ENCODE measurements at places on chromosomes 6 and 20. TPM values are rescaled to one million over a fixed set of nuclear protein-coding genes. Genes with fewer than 3 reads are reported as not detected.

DNA sequence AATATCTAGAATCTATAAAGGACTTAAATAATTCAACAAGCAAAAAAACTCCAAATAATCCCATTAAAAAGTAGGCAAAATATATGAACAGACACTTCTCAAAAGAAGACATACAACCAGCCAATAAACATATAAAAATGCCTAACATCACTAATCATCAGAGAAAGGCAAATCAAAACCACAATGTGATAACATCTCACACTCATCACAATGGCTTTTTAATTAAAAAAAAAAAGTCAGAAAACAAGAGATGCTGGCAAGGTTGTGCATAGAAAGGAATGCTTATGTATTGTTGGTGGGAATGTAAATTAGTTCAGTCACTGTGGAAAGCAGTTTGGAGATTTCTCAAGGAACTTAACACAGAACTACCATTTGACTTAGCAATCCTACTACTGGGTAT is 979.6 kb upstream of the MAP3K7 start:
- no peak for DNase-seq

- no peak for DNase-seq
These were observed 2.8 kb downstream of the SNHG17 start for GRCh38 chr20:38432292-38432691.

DNA sequence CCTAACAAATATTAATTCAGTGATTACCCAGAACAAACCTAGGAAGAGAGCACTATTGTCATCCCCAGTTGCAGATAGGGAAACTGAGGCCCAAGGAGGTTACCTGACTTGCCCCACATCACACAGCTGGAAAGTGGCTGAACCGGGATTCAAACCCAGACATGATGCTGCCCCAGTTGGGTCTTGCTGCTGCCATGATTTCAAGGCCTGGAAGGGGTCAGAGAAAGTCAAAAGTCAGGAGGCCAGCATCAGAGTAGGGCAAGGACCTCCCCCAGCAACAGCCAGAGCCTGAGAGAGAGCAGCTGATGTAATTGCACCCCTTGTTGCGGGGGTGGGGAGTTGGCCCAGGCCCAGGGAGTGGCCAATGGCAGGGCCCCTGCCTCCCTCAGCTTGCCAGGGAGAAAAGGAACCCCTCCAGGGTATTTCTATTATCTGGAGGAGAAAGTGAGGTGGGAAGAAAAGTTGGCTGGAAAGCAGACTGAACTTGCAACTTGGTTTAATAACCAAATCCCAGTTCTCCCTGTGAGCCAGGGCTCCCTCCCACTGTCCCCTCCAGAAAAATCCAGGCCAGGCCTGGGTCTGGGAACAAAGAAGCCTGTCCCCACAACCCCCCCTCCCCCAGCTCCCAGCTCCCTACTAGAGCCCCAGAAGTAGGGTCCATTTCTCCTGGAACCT is 83.6 kb downstream of the MRPL14 start:
- peak; percentile 64 for DNase-seq

DNA sequence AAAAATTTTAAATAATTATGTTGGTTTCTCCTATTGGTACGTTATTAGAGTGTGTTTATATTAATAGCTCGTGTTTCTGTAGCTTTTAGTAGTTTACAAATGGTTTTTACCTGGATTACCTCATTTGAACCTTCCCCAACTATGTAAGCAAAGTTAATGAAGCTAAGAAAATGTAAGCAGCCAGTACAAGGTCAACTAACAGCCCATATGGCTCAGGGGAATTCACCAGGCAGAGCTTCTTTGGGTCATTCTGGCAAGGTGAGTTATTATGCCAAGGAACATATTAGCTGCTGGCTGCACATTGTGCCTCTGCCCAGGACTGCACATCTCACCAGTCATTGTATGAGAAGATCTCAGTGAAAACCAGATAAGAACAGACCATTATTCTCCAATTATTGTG is 27.0 kb upstream of the MARCKS start:
- DNase-seq, result no peak

- no peak for DNase-seq
These were observed 96.0 kb downstream of the SOBP start for GRCh38 chr6:107585815-107586435.

- DNase-seq, result no peak
These were observed 41.6 kb upstream of the LYRM2 start for GRCh38 chr6:89680150-89680549.

The IL20RA gene
- 2.5 TPM for total RNA-seq

The ZBTB2 gene
- 8.9 TPM for total RNA-seq

The CAP2 gene
- 10.0 TPM for total RNA-seq

The CALHM6 gene
- not detected for total RNA-seq

The ACTL10 gene
- total RNA-seq, result 1.0 TPM

All from PC-9 (cell line).